ENCODE measurements at places on chromosomes 7 and 10.

DNA sequence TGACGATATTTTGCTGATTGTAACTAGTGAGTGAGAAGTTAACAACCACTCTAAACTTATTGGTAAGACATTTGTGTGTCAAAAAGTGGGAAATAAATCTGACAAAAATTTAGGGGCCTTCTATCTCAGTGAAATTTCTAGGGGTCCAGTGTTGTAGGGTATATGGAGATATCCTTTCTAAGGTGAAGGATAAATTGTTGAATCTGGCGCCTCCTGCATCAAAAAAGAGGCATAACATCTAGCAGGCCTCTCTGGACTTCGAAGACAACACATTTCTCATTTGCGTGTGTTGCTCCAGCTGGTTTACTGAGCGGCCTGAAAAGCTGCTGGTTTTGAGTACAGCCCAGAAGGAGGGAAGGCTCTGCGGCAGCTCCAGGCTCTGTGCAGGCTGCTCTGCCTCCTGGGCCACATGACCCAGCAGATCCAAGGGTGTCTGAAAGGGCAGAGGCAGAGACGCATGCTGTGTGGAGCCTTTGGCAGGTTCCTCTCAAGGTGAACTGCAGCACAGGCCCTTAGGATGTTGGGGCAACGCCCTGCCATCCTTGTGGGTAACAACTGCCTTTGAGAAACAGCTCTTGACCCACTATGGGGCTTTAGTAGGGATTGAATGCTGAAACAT, 72.4 kb downstream of the LMBR1 start:
- peak; percentile 8 for DNase-seq

- no peak for DNase-seq
Measured at GRCh38 chr10:48982584-48982983, 42.9 kb upstream of the LRRC18 start.

GRCh38 chr7:72092769-72093168, 319.4 kb downstream of the CALN1 start:
- no peak for DNase-seq

- peak; percentile 16 for DNase-seq
Measured at GRCh38 chr7:97174303-97174702, 56.8 kb downstream of the SDHAF3 start.

DNA sequence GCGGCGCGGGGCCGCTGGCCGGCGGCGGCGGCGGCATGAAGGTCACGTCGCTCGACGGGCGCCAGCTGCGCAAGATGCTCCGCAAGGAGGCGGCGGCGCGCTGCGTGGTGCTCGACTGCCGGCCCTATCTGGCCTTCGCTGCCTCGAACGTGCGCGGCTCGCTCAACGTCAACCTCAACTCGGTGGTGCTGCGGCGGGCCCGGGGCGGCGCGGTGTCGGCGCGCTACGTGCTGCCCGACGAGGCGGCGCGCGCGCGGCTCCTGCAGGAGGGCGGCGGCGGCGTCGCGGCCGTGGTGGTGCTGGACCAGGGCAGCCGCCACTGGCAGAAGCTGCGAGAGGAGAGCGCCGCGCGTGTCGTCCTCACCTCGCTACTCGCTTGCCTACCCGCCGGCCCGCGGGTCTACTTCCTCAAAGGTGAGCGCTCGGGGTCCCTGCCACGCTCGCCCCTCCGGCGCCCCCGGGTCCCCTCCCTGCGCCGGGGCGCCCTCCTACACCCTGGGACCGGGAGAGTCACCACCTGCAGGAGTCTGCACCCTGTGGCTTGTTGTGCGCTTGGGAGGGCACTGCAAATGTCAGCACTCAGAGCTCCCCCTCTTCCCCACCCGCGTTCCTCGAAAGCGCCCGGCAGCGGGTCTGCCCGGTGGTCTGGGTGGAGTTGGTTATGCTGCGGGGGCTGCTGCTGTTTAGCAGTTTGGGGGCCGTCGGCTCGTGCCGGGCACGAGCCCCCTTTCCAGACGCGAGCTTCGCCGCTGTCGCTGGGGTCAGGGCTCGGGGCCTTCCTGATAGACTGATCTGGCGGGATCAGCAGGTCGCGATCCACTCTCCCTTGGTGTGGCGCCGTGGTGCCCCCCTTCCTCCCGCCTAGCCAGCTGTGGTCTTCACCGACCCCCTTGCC, 627 bp downstream of the DUSP5 start:
- DNase-seq, result peak; percentile 70

GRCh38 chr7:34362621-34363020, 295.4 kb upstream of the NPSR1 start:
- no peak for DNase-seq

DNA sequence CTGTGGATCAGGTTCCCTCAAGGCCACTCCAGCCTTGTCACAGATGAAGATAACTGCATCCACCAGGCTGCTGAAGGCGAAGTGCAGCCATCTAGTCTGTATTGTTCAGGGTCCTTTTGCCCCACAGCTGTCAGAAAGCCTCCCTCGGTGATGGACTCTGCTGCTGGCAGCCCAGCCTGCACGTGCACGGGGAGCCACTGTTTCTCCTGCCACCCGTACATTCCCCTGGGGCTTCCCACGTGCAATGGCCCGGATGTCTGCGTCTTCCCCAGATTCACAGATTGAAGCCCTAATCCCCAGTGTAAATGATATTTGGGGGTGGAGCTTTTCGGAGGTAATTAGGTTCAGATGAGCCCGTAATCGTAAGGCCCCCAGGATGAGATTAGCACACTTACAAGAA, 46.6 kb upstream of the VIPR2 start:
- no peak for DNase-seq

- no peak for DNase-seq
Measured at GRCh38 chr7:14673202-14673601, 229.3 kb downstream of the DGKB start.

- peak; percentile 58 for DNase-seq
Measured at GRCh38 chr10:77965294-77965693, 38.7 kb upstream of the DLG5 start.

DNA sequence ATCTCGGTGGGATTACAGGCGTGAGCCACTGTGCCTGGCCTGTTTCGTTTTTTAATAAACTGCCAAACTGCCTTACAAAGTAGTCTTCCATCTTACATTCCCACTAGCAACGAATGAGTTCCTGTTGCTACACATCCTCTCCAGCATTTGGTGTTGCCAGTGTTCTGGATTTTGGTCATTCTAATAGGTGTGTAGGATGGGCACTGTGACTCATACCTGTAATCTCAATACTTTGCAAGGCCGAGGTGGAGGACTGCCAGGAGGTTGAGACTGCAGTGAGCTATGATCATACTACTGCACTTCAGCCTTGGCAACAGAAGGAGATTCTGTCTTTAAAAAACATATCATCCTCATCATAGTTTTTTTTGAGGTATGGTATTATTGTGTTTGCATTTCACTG, 21.4 kb upstream of the RSBN1L start:
- DNase-seq, result no peak

DNA sequence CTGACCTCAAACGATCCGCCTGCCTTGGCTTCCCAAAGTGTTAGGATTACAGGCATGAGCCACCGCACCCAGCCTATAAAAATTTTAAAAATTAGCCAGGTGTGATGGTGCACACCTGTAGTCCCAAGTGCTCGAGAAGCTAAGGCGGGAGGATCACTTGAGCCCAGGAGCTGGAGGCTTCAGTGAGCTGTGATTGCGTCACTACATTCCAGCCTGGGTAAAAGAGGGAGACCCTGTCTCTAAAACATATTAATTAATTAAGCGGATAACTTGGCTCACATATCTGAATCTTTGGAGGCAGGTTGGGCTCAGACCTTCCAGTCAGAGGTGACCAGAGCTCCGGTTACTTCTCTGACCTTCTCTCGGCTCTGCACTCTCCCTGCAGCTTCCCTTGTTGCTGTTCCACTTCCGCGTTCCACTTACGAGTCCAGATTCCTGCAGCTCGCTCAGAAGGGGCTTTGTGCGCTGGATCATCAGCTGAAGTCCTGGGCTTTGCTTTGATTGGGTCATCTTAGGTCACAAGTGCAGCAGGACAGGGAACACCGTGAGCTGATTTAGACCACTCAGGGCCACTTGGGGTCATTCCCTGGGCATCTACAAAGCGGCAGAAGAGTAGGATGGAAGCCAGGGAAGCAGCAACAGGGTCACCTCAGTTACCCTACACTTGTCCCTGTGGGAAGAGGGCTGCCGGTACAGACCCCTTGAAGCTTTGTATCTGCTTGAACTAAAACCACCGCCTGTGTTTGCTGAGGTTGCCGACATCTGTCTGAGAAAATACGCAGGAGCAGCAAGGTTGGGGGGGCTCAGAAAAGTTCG, 2.0 kb upstream of the ARPC1B start:
- DNase-seq, result peak; percentile 74

- no peak for DNase-seq
Measured at GRCh38 chr10:51230887-51231585, 156.7 kb downstream of the PRKG1 start.

- peak; percentile 39 for DNase-seq
Measured at GRCh38 chr10:10977978-10978377, 39.7 kb upstream of the CELF2 start.

- no peak for DNase-seq
Measured at GRCh38 chr10:125985557-125986240, 89.3 kb downstream of the FANK1 start.

GRCh38 chr7:27890205-27890849, 150.4 kb downstream of the TAX1BP1 start:
- DNase-seq, result no peak

GRCh38 chr10:35347121-35347562, 10.8 kb downstream of the CCNY start:
- no peak for DNase-seq

GRCh38 chr7:158343526-158343925, 244.1 kb downstream of the PTPRN2 start:
- no peak for DNase-seq

GRCh38 chr7:51346126-51346525, 29.5 kb upstream of the COBL start:
- DNase-seq, result no peak

- DNase-seq, result no peak
Measured at GRCh38 chr10:55766212-55766611, 594.8 kb downstream of the ZWINT start.

- no peak for DNase-seq
Measured at GRCh38 chr10:62075414-62075813, 173.9 kb downstream of the ARID5B start.

GRCh38 chr7:35359423-35359822, 105.5 kb upstream of the TBX20 start:
- no peak for DNase-seq

GRCh38 chr10:51488766-51489408, 210.5 kb downstream of the CSTF2T start:
- DNase-seq, result no peak

DNA sequence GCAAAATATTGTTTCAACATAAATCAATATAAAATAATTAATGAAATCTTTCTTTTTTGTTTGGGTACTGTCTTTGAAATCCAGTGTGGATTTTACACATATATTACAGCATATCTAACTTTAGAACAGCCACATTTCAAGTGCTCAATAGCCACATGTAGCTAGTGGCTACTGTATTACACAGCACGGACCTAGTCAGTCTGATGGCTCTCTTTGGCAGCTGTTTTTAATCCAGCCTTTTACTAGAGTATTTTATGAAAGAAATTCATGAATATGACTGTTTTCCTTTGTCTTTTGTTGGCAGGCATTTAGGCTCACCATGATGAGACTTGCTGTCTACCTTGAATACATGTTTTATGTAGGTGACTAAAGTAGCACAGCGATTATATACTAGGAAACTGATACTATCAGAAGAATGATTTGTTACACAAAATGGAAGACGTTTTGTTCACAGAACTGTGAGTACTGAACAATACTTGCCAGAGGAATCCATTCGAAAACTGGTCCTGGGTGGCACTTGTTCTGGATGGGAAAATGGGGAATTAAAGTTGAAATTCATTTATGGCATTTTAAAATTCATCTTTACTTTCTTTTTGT, 386.7 kb downstream of the PHTF2 start:
- no peak for DNase-seq

- DNase-seq, result no peak
Measured at GRCh38 chr7:158042156-158042880, 545.3 kb downstream of the PTPRN2 start.

DNA sequence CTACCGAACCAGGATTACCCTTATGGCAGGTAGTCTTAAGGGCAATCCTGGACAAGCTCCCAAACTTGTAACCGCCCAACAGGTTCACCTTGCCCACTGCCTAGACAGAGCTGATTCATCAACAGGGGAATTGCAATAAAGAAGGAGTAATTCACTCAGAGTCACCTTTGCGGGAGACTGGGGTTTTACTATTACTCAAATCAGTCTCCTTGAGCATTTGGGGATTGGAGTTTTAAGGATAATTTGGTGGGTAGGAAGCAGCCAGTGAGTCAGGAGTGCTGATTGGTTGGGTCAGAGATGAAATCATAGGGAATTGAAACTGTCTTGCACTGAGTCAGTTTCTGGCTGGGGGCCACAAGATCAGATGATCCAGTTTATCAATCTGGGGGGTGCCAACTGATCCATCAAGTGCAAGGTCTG, 25.3 kb downstream of the HK1 start:
- DNase-seq, result peak; percentile 50

DNA sequence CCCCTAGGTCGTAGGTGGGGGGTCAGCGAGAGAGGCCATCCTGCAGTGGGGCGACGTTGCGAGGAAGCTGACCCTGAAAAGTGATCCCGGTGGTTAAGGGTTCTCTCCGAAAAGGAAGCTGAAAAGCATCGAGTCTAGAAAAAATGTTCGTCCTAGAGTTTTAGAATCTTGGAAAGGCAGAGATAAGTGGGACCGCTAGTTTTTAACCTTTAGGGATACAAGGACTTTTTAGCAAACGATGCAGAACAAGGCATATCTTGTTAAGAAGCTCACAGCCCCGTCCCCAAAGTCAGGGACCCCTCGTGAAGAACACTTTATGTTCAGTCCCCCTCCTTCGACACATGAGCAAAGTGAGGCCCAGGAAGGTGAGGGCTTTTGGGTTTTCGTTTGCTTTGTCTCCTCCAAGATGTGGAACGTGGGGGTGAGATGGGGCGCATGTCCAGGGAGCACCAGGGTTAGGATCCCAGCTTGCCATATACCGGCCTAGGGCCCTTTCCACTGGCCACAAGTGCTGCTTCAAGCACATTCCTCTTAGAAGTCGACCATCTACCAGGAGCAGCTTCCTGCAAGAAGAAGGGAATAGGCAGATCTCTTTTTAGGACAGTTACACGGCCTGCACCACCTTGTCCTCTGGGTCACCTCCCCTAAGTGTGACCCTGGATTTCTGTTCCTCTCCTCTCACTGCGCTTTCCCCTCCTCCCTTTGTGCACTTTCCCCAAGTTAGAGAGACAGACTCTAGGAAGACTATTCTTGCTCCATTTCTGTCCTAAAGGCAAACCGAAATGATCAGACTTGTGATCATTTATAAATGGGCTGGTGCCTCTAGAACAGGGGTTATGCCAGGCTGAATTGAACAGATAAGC, 969 bp downstream of the SLC35G1 start:
- DNase-seq, result peak; percentile 28

All from choroid plexus epithelial cell (primary cell).